SK-N-DZ (cell line): ENCODE measurements at places on chromosomes 2 and 18.

- DNase-seq, result no peak
Measured at GRCh38 chr2:126671488-126671887, 15.5 kb downstream of the GYPC start.

DNA sequence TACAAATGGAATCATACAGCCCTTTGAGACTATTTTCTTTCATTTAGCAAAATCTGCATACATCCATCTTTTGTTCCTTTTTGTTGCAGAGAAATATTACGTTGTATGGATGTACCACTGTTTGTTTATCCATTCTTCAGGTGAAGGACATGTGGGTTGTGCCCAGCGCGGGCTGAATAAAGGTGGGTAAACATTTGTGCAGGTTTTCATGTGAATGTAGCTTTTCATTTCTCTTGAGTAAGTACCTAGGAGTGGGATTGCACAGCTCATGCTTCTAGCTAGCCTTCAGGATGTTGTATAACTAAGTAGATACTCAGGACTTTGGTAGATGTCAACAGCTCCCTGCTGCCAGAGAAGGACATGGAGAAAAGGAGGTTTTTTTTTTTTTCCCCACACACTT, 50.6 kb upstream of the SPRED2 start:
- DNase-seq, result no peak

GRCh38 chr2:143467011-143467410, 337.8 kb downstream of the ARHGAP15 start:
- no peak for DNase-seq

DNA sequence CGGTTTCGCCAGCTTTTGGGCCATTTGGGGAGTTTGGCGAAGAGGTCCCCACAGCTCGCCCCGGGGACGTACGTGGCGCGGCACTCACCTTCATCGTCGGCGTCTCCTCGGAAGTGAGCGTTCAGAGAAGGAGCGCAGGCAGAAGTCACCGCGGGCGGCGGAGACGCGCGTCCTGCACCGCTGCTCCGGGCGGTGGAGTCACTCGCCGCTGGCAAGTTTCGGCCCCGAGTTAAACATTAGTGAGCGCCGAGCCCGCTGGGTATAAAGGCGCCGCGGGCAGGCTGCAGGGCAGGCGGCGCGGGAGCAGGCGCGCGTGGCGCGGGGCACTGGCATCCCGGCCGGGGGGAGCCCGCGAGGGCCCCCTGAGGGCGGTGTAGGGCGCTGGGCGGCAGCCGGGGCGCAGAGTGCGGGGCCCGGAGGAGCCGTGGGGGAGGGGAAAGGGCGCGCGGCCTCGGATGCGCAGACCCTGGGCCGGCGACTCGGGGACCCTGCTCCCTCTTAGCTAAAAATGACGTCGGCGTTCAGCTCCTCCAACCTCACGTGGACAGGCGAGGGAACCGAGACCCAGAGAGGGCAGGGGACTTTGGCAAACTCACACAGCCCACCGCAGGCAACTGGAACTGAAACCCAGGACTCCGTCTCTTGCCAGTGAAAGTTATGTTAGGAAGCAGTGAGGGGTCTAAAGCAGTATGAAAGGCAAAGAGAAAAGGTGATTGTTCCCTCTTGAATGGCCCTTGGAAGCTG, at the start of gene DPP4:
Gene DPP4 (minus strand): TSS at position 328 of the 744 bp plus-strand sequence. CDS start 234 bp downstream, at position 94.
- DNase-seq, result no peak

- DNase-seq, result no peak
Measured at GRCh38 chr2:25044990-25045389, 3.1 kb downstream of the EFR3B start.

DNA sequence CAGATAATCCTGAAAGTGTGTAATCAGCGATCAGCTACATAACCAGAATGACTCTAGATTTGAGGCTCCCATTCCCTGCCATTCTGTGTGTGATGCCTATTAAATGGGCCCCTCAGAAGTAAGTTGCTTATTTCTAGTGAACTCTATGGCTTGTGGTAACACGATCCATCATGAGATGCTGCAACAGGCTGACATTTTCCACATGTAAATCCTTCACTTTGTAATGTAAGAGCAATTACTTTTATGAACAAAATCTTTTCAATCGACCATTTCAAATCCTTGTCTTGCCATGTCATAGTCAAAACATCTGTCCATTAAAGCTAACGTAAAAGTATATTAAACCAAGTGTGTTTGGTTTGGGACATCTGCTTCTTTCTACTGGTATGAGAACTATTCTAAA, 175.9 kb upstream of the ETAA1 start:
- DNase-seq, result no peak

DNA sequence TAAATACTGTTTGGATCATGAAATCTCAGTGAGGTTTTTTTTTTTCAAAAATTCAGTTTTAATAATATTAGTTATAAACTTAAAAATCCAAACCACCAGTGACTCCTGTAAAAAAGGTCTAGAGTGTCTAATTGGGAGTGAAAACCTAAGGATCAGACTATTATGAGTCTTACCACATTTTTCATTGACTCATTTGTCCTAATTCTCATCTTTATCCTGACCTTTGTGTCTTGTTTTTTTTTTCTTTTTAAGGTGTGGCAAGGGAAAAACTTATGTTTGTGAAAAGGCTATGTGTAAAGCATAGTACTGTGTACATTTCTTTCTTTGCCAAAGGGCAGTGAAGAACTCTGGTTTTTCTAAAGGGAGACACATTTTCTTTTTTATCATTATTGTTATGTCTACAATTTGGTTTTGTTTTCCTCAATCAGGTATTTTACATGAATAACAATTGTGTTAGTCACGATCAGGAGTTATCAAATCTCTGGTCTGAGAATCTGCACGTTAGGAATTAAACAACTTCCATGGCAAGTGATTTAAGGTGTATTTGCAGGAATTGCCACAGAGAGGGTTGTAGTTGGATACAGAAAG, 52.6 kb downstream of the RHBDD1 start:
- no peak for DNase-seq

- DNase-seq, result no peak
Measured at GRCh38 chr2:176729706-176730569, 460.7 kb downstream of the MTX2 start.

DNA sequence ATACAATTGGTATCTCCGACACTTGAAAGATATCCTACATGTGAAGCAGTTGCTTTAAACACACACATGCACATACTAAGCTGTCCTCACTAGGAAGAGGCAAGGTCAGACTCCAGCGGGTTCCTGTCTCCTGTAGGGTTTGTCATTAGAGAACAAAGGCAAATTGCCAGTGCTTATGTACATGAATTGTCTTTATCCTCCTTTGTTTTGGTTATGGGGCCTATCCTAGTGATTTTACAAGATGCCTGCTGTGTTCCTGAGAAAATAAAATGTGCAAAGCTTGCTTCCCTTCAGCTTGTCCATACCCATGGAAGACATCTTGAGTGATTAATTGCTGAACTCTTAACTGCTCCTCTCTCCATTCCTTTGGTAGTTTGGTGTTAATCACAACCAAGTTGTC, 86.7 kb upstream of the SLC39A10 start:
- no peak for DNase-seq

DNA sequence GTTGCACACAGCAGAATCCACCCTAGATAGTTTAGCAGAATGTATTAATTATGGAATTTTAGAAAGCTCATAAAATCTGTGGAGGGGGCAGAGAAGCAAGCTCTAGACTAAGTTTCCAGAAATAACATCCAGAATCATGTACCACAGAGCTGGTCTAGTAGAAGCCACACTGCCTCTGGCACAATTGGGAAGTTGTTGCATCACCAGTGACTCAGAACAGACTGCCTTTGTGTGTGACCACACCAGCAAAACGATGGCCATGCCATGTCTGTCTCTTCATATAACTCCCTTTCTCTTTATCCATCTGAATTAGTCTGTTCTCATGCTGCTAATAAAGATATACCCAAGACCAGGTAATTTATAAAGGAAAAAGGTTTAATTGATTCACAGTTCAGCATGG, 158.9 kb downstream of the CCDC148 start:
- DNase-seq, result no peak

DNA sequence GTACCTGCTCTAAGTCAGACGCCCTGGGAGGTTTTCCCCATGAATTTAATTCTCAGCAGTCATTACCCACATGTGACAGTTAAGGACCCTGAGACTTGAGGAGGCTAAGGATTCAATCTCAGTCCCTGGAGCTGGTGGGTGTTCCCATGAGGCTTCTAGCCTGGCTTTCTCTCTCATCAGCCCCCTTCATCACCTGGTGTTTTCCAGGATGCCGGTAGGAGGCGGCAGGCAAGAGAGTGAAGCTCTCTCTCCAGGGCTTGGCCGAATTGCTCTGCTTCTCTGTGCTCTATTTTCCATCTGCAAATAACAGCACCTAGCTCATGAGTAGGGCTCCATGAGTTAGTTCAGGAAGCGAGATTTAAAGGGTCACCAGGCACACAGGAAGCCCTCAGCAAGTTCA, 241.9 kb downstream of the PTPRM start:
- no peak for DNase-seq

- no peak for DNase-seq
Measured at GRCh38 chr2:152466041-152466440, 131.1 kb downstream of the FMNL2 start.

GRCh38 chr18:79784071-79784913, 13.4 kb upstream of the KCNG2 start:
- no peak for DNase-seq

DNA sequence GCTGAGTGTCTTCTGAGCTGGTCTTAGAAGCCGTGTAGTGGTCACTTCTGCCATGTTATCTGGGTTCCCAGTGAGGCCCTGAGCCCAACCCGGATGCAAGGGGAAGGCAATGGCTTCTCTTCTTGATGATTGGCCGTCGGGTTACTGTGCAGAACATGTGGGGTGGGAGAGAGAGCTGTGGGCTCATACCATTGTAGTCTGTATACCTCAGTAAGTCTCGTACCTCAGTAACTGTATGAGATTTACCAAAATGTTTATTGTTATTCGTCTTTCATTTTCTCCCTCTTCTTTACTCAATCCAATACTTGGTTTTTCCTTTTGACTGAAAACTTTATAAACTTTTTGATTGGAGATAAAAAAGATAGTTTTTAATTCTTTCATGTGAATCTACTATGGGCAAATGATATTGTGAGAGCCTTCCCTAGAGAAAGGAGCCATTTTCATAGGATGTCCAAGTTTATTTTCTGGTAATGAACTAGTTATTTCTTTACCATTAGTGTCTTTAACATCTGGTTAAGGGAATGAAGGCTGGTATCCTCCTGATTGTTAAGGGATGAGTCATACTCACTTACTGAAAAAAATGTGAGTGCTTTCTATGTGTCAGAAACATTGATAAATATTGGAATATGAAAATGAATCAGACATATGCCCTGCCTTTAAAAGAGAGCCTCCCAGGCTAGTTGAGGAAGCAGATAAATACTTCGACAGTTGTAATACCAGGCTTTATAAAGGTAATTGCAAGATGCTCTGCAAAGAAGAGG, 129.9 kb downstream of the PRPF40A start:
- no peak for DNase-seq

DNA sequence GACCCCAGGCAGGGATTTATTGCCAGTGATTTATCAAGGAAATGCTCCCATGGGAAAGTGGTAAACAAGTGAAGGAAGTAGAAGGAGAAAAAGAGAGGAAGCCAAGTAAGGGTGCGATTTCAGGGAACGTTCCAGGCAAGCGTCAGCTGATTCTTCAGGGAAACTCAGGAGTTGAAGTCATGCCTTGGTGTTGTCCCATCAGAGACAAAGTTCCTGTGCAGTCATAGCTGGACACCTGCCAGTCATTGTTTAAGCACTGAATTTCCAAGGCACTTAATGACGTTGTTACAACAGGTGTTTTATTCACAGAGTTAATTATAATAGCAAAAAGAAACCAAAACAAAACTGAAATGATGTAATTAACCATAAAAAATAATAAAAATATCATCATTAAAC, 381.8 kb upstream of the CRIM1 start:
- no peak for DNase-seq

GRCh38 chr2:210099940-210100339, 71.3 kb downstream of the KANSL1L start:
- DNase-seq, result no peak

- no peak for DNase-seq
Measured at GRCh38 chr2:112081262-112081661, 26.2 kb downstream of the TMEM87B start.

- DNase-seq, result peak; percentile 56
Measured at GRCh38 chr2:240143801-240144648, 3.6 kb upstream of the OTOS start.

- DNase-seq, result peak; percentile 92
Measured at GRCh38 chr2:38665854-38666555, at the start of gene GALM. TSS of gene GALM (plus strand) at chr2:38666114. CDS start at chr2:38666162, 48 bp downstream.

- no peak for DNase-seq
Measured at GRCh38 chr18:55665506-55665905, 77.5 kb upstream of the TCF4 start.

DNA sequence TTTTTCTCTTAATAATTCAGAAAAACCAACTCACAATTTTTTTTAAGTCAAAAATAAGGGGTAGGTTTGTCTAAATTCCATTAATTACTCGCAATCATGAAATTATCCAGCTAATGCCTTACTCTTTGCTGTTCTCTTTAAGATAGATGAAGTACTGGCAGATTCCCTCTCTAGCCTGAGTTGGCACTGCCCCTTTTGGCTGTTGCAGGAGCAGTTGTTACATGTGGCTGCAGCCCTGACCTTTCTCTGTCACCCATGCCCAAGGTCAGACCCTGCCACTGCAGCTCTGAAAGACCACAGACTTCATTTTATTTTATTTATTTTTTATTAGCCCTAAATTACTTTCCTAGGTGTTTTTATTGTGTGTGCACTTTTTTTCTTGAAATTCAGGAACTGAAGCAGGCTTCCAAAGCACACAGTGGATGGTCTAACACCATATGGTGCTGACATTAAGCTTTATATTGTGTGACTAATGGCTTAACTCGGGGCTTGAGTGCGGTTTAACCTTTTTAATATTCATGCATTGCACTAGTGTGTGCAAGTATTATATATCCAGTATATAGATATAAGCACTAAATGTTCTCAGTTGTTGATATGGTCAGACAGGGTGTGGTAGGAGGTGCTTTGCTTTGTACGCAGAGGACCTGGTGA, 313.0 kb downstream of the CDH2 start:
- no peak for DNase-seq

GRCh38 chr2:113700186-113700841, 56.1 kb downstream of the SLC35F5 start:
- no peak for DNase-seq
